Upper lobe of right lung (tissue), 1 donor: ENCODE measurements at places on chromosomes 12 and 14. TPM values are rescaled to one million over a fixed set of nuclear protein-coding genes. Genes with fewer than 3 reads are reported as not detected.

DICER1 gene
- total RNA-seq: 71.1 TPM

KRT75 gene
- not detected for total RNA-seq

OAS2 gene
- total RNA-seq: 57.7 TPM

SLC6A15 gene
- total RNA-seq: not detected
